H7 (cell line): ENCODE measurements at places on chromosomes 5 and 9. TPM values are rescaled to one million over a fixed set of nuclear protein-coding genes. Genes with fewer than 3 reads are reported as not detected.

DNA sequence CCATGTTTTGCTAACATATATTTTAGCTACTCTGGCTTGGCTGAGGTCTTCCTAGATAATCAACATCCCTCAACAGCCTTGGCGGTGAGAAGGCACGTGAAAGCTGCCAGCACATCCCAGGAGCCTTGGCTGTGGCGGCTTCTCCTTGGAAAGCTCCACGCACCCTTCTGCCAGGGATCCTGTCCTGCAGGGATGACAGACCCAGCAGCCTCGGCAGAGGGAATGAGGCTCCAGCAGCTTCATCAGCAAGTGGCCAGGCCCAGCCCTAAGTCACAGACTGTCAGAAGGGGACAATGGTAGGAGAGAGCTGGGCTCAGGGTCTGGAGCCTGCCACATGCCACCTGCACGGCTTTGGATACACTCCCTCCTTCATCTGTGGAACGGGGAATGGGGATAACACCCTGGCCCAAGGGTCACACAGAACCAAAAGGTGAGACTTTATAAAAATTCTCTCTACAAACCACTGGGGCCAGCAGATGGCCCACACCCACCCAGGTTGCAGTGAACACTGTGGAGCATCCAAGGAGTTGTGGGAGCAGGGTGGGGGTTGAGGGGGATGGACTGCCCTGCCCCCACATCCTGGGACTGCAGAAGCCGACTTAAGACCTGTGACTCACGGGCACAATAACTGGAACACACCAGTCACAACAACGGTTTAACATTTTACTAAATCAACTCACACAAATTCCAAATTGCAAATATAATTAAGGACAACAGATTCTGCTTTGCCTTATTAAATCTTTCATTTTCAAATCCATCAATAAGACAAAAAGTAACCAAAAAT is 65.1 kb downstream of the MACROH2A1 start:
- DNase-seq = no peak

- no peak for DNase-seq
Observed at GRCh38 chr9:737400-738120, 103.9 kb upstream of the DMRT1 start.

NSG2 gene
- total RNA-seq = 0.66 and 1.7 TPM in 2 replicates

CXXC5 gene
- 150 and 154 TPM in 2 replicates for total RNA-seq

DNA sequence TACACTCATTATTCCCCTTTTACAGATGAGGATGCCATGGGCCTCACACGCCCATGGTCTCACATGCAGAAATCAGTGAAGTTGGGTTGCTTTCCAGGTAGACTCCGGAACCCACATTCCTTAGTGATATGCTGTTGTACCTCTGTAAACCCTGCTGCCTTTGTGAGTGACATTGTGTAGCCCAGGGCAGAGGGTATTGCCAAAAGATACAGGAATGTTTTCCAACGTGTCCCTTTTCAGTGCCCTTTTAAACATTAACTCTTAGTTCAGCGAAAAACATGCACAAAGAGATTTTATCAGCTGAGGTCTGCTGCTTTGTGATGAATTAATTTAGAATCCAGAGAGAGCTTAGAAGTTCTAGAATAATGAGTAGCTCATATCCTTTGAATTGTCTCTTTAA is 38.3 kb upstream of the TRMT10B start:
- DNase-seq = no peak

DNA sequence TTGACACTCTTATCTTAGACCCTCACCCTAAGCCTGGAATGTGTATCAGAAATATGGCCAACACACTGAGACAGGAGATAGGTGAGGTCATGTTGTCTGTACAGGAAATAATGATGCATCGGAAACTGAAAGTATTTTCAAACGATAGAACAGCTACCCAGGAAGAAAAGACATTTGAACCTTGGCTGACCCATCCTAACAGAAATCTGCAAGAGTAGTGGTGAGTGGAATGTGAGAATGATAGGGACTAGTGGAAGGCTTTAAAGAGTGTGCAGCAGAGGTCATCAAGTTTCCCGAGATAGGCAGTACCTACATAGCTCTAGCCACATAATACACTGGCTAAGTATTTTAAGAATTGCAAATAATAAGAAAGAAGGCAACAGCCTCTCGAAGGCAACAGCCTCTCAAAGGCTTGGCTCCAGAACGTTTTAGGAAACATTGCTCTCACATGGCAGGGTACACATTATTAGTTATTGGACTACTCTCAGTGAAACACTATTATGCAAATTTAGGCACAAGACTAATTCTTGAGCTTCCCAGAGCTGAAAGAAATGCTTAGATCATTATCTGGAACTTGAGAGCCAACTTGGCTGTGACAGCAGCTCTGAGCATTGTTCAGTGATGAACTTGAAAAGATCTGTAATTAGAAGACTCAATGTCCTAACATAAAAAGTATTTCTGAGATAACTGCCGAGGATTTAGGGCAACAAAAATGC is 133.1 kb upstream of the FBXL7 start:
- no peak for DNase-seq

DNA sequence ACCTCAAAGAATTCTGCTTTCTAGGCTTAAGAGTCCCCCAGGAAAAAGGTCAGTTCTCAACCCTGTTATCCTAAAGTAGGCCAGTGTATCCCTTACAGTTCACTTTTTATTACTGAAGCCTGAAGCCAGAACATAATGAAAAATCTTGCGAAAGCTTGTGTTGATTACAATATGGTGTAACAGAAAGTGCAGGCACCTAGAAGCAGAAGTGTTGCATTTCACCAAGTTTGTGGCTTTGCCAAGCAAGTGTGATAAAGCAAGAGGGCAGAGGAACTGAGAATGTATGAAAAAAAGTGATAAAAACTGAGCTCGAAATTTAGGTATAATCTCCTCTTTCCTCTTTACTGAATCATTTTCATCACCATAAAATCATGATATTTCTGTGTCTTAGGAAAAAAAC is 26.2 kb downstream of the AGTPBP1 start:
- DNase-seq = no peak

DNA sequence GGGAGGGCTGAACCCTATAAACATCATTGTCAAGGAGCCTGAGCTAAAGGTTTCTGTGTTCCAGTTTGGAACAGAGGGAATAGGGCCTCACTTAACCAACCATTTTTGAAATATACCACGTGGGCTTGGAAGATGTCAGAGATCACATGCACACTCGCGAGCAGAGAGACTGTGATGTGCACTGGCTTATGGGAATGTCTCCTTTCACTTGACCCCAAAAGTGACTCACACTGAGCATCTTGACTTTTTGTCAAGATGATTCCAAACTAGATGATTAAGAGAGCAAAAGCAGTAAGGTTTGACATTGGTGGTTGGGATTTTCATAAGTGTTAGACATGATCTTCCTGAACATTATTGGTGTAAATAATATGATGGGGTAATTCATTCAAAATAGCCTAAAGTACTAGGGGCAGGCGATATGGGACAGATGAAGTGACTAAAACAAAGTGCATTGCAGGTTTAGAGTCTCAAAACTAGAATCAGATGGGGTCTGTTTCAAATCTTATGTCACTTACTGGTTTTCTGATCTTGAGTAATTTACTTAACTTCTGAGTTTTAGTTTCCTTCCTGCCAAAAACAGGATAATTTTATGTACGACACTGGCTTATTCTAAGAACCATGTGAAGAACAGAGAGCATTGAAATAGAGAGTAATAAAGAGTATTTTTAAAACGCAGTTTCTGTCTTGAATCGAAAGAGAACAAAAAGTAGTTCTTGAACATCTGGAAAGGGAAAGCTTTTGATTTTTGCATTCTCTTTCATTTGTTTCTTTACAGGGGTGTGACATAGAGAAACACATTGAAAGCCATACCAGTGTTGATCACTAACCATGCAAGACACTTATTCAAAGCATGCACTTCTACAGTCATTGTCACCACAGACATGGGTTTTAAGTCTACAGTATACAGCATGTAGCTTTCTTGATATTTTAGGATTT is 383.0 kb downstream of the DIRAS2 start:
- DNase-seq = no peak

GRCh38 chr9:76893395-76893932 is 12.4 kb downstream of the PRUNE2 start:
- DNase-seq = no peak

- no peak for DNase-seq
Observed at GRCh38 chr5:157506981-157507780, 47.2 kb downstream of the NIPAL4 start.

AK6 gene
- total RNA-seq = 34.2 and 52.3 TPM in 2 replicates
